ENCODE measurements at places on chromosomes 16 and 17.

DNA sequence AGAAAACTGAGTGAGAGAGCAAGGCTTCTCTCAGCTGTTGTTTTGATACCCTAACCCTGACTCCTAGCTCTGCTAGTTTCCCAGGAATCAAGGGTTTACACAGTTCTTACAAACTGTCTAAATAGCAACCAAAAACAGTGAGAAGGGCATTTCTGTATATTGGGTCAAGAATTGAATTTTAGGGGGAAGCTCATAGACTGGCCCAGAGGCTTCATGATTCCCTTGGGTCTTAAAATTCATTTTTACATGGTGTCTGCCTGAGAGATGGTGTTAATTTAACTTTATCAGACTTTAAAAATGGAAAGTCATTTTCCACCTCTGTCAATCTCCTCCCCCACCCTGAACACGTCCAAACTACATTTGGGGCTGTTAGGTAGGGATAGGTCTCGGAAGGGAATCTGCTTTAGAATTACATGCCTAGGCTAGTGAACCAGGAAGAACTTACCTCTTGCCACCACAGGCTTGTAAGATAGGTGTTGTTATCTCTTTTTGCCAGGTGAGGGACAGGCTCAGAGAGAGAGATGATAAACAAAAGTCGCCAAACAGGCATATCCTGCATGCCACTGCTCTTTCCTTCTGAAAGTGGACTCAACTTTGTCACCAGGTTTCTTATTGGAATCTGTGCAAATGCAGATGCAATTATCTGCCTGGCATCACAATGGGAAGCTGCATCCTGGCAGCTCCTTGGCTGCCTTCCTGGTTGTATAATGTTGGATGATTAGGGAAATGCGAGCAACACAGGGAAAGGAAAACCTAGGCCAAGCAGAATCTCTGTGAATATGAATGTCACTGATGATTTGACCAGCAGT, 3.1 kb downstream of the PHAF1 start:
- no peak for DNase-seq

- DNase-seq = no peak
Measured at GRCh38 chr16:14278749-14279148, 207.6 kb downstream of the MRTFB start.

GRCh38 chr16:73399486-73399885, 351.6 kb upstream of the ZFHX3 start:
- no peak for DNase-seq

DNA sequence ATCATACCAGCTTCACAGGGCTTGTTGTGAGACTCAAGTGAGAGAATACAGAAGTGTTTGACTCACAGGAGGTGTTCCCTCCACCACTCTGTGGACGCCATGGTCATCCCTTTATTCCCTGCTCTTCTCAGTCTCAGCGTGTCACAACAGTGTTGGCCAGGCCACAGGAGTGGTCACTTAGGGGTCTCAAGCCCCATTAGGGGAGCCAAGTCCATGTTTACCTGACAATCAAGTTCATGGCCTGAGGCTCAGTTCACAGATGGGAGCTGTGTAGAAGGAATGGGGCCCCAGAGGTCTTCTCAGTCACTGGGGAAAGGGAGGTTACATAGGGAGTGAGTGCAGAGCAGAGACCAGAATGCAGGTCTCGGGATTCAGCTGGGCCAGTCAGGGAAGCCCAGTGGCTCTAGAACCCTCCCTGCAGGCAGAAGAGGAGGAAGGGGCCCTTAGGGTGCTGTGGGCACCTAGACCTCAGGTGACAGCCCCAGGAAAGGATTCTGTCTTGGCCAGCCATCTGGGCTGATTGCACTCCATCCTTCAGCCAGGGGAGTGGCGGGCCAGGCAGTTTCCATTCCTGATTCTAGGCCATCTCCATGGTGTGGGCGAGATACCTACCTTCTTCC, 9.5 kb upstream of the CENPT start:
- DNase-seq = no peak

GRCh38 chr17:77487677-77488530, 347.1 kb downstream of the SEC14L1 start:
- DNase-seq = no peak

- DNase-seq = no peak
Measured at GRCh38 chr16:69613378-69614154, 47.8 kb downstream of the NFAT5 start.

- no peak for DNase-seq
Measured at GRCh38 chr16:53515811-53516210, 12.8 kb upstream of the AKTIP start.

DNA sequence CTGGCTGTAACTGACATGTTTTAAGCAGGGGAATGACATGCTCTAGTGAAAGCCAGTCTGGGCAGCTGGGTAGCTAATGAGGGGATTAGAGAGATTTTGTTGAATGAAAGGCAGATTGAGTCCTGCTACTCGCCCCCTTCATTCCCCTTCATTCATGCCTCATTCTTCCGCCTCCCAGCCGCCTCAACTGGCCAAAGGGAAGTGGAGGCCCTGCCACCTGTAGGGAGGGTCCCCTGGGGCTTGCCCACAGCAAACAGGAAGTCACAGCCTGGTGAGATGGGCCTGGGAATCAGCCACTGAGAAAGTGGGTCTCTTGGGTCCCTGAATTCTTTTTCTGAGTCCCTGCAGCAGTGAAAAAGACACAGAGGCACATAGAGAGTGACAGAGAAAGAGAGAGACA, 1.1 kb upstream of the CD19 start:
- no peak for DNase-seq

DNA sequence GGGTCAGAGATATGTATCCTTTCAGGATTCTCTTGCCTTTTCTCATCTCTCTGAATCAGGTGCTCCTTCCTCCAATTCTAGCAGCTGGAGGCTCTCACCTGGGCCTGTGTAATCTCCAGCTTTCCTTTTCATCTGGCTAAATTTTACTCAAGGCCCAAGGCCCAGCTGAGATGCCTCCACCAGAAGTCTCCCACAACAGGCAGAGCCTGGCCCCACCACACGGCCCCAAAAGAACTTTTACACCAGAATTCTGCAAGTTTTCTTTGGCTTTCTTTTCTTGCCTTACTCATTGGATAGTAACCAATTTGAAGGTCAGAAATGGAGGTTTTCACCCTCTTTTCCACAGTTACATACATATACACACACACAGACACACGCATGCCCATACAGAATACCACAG, 14.6 kb downstream of the RND2 start:
- no peak for DNase-seq

GRCh38 chr17:55410722-55411462, 10.7 kb downstream of the MMD start:
- no peak for DNase-seq

DNA sequence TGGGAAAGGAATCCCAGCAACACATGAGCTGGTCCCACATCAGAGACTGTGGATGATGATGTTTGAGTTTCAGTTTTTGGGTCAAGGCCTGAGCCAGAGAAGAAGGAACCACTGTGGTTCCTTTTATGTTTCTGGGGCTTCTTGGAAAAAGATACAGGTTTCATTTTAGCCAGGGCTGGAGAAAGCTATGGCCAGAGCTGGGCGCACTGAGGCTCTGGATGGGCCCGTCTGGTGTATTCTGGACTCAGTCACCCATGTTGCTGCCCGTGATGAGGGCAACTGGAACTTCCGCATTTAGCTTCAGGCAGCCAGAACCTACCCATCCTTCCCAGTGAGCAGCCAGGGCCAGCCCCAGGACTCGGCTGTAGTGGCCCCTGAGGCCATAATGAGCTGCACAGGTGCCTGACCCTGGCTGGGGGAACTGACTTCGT, 15.0 kb upstream of the PITPNA start:
- no peak for DNase-seq

DNA sequence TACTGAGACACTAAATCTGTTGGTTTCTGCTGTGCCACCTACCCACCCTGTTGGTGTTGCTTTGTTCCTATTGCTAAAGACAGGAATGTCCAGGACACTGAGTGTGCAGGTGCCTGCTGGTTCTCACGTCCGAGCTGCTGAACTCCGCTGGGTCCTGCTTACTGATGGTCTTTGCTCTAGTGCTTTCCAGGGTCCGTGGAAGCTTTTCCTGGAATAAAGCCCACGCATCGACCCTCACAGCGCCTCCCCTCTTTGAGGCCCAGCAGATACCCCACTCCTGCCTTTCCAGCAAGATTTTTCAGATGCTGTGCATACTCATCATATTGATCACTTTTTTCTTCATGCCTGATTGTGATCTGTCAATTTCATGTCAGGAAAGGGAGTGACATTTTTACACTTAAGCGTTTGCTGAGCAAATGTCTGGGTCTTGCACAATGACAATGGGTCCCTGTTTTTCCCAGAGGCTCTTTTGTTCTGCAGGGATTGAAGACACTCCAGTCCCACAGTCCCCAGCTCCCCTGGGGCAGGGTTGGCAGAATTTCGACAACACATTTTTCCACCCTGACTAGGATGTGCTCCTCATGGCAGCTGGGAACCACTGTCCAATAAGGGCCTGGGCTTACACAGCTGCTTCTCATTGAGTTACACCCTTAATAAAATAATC, 14.6 kb downstream of the STH start:
- no peak for DNase-seq

DNA sequence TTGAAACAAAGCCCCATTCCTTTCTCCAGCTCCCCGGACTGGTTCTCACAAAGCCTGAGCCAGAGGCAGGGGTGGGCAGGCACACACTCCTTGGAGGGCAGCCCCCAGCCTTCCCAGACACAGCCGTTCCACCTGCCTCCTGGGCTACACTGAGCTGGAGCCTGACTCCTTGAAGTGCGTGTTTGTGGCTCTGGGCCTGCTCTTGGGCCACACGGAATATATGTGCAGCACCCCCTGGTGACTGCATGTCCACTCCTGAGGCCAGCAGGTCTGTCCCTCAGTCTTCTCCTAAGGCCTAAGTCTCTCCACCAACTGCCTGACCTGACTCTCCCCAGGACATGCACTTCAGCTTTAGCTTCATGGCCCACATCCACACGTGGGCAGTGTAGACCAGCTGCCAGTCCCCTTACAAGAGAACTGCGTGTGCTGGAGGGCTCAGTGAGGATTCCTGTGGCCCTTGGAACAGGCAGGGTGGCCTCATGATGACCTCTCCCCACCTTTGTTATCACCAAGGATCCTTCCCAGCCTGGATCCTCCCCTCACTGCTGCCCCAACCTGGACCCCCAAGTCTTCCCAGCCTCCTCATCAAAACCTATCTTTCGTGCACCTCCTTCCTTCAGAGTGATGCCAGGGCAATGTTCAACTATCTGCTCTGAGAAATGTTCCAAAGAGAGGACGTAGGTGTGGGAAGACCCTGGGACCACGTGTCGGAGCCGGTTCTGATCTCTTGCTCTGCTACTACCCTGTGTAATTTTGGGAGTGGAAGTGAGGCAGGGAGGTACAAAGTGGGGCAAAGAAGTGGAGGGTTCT, 12.4 kb upstream of the SLC6A2 start:
- no peak for DNase-seq

- DNase-seq = peak; percentile 57
Measured at GRCh38 chr17:67378454-67379250, 1.6 kb downstream of the PITPNC1 start.

- DNase-seq = no peak
Measured at GRCh38 chr16:3754081-3754703, 36.9 kb upstream of the TRAP1 start.

GRCh38 chr16:25910971-25911370, 219.2 kb downstream of the HS3ST4 start:
- no peak for DNase-seq

- no peak for DNase-seq
Measured at GRCh38 chr16:49688036-49688697, 167.7 kb downstream of the ZNF423 start.

DNA sequence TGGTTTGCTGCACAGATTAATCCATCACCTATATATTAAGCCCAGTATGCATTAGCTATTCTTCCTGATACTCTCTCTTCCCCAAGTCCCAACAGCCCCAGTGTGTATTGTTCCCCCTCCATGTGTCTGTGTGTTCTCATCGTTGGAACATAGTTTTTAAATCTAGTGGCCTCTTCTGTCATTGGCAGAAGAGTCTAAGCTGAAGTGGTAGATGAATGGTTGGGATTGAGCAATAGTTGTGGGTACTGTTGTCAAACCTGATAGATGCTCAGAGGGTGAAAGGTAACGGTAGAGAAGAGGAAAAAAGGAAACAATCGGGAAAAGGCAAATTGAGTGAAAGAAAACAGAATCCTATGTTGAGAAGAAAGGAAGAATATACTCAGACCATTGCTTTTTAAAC, 29.9 kb downstream of the MAP3K3 start:
- DNase-seq = no peak

GRCh38 chr17:63927464-63928171, 4.5 kb downstream of the CD79B start:
- no peak for DNase-seq

DNA sequence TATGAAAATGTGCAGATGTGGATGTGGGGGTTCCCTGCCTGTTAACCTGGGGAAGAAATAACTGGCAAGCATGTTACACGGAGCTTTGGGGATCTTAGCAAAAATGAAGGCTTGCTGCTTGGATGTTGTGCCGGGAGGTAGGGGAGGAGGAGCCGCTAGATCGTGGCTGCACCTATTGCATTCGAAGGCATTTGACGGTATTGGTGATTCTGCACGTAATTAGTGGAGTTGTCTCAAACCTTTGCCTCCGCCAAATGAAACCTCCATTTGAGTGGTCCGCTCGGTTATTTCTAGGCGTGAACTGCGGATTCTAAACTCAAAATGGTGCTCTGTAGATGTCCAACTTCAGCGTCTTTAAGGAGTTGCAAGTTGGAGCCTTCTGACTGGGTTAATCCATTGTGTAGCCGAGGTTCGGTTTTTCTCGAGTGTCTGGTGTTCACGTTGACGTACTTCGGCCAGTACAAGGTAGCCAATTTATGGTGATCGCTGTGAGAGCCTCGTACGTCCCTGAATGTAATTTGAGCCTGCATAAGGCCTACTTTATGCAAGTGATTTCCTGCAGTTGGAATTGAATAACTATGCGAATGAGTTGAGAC, 1.5 kb downstream of the TNRC6C start:
- no peak for DNase-seq

- no peak for DNase-seq
Measured at GRCh38 chr17:48478224-48479013, 48.4 kb upstream of the SKAP1 start.

DNA sequence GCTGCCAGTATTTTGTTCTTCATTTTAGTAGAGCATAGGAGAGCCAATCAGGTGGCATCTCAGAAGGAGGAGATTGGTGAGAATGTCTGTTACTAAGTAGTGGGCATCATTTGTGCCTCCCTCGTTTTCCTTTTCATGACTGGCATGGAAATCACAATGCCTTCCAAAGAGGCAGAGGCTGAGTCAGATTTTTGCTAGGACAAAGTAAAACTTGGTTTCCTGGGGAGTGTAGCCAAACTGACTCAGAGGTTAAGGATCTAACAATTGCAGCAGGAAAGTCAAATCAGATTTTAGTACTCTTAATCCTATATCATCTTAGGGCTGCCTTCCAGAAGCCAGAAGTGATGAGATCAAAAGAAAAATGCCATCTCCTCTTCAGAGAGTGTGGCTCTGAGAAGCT, 138.7 kb downstream of the ANKFN1 start:
- no peak for DNase-seq

- DNase-seq = no peak
Measured at GRCh38 chr16:626787-627453, 3.9 kb upstream of the WFIKKN1 start.

All from activated naive CD8-positive, alpha-beta T cell treated with anti-CD3 and anti-CD28 coated beads, Interleukin-2, amount 50 U/mL, for 16 hours (primary cell).